ENCODE measurements at places on chromosomes 3 and 15.

GRCh38 chr3:148827585-148827984 lies at the start of gene CPB1:
TSS of gene CPB1 (plus strand) at chr3:148827811. CDS start at chr3:148827824, 13 bp downstream.
- DNase-seq, result no peak

GRCh38 chr3:31762888-31763351 lies 218.1 kb downstream of the OSBPL10 start:
- DNase-seq, result no peak

GRCh38 chr3:135576751-135577150 lies 388.8 kb upstream of the PPP2R3A start:
- no peak for DNase-seq

DNA sequence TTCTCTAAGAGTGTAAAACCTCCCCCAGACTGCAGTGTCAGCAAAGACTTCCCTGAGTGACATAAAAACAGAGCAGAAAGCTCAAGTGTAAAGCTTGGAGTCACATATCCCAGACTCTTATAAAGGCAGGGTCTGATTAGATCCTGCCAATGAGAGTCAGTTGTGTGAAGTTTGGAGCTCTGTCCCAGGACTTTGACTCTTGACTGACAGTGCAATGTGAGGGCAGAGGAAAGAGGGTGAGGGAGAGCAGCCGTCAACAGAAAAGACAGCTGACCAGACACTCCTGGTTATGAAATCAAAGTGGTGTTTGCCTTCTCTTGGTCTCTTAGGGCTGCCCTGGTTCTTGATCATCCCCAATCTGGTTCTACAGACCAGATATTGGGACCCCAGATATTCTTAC lies 393.2 kb downstream of the ERC2 start:
- DNase-seq, result no peak

DNA sequence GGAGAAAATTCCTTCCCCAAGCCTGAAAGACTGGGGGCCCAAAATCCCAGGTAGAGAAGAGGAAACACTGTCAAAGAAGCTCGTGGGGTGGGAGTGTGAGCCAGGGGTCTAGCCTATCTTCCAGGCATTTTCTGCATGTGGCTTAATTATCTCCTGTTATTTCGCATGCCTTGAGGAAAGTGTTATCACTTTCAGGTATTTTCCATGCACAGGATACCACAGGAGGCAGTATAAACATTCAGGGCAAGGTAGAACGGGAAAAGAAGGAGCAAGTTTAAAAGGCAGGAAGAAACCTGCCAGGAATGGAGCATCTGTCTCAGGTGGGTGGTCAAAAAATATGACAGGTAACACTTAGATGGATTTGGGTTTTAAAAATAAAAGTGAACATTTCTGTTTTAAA lies 575.3 kb upstream of the ZNF385D start:
- DNase-seq, result no peak

DNA sequence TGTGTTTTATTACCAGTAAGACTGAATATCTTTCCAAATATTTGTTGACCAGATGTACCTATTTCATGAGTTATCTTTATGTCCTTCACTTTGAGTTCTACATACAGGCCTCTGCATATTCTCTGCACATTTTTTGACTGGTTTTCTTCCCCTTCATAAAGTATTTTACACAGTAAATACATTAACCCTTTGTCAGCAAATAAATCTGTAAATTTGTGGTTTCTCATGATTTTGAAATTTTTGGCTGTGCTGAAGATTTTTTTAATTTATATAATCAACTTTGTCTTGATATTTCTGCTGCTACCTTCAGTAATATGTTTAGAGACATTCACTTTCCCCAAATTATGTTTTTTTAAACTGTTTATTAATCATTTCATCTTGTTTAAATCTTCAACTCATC lies 50.5 kb downstream of the WNT5A start:
- DNase-seq, result no peak

DNA sequence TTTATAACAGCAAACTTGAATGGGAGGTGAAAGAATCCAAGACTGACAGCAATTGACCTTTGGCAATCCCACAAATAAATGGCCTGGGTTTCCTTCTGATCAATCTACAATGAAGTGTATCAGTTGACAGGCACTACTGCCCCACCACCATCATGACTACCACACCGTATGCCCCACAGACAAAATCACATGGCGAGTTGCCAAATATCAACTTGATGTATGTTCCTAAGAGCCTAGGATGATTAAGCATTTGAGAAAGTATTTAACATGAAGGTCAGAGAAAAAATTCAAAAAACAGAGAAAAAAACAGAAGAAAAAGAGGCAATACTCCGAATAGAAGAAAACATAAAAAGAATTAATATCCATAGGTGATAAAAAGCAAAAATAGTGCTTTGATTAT lies 215.9 kb upstream of the STAC start:
- DNase-seq, result no peak

DNA sequence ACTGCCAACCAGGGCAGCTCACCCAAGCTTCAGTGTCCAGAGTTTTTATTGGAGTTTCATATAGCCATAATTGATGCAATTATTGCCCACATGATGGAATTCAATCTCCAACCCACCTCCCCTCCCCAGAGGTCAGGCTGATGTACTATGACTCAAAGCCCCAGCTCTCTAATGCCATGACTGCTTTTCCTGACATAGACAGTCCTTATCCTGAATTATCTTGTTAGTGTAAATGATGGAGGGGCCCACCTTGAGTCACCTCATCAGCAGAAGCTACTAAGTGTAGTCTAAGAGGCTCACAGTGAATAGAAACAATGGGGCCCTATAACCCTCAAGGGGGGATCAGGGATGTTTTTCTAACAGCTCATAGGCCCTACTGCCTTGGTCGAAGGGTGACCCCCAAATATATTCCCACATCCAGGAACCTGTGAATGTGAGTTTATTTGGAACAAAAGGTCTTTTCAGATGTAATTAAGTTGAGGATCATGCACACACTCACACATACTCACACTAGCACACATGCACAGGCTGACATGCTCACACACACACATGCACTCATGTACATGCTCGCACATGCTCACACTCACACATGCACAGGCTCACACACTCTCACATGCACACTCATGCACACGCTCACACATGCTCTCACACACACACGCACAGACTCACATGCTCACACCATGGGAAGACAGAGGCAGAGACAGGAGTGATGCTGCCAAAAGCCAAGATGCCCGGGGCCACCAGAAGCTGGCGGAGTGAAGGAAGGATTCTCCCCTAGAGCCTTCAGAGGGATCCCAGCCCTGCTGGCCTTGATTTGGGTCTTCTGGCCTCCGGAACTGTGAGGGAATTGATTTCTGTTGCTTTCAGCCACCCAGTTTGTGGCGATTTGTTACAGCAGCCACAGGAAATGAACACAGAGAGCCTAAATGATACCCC lies 131.2 kb upstream of the SMAD3 start:
- no peak for DNase-seq

DNA sequence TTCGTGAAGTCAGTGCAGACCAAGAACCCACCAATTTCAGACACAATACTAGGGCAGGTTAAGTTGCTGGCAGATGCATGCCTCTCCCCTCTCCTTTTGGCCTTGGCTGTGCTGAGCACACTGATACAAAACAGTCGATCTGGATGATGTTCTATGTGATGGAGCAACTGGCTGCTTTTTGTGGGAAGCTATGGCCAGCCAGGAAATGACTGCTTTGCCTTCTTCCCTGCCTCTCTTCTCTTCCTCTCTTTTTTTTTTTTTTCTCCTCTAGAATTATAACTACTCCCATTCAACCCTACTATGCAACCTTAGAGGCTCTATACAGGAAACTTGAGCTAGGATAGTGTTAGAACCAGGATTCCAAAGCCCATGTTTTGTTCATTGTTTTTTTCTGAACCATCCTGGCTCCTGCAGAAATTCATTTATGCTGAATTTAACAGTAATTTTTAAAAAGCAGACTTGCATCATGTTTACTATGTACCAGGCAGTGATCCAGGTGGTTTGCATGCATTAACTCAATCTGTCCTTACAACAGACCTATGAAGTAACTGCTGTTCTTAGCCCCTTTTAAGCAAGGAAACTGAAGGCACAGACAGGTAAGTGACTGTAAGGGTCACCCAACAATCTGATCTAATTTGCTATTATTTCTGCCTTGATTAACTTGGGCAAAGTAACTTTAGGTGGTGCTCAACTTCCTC lies 62.9 kb downstream of the PLD1 start:
- DNase-seq, result no peak

DNA sequence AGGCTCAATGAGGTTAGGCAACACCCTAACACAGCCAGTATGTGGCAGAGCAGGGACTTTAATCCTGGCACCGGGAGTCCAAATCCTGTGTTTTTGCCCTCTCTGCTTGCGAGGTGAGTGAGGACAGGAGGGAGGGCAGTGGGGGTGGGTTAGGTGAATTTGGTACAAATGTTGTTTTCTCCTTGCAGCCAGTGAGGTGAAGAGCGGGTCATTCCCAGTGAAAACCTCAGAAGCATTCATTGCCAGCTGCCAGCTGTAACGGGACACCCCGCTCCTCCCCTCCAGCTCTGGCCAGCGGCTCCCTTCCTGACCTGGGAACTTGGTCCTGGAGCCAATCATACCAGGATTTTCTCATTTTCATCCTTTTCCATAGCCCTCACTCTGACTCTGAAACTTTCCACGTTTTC lies 45.7 kb upstream of the RAB6B start:
- DNase-seq, result no peak

GRCh38 chr15:88636050-88636449 lies 2.8 kb upstream of the ISG20 start:
- DNase-seq, result no peak

- no peak for DNase-seq
These were observed 200.6 kb downstream of the MYRIP start for GRCh38 chr3:40009991-40010390.

- DNase-seq, result no peak
These were observed 103.2 kb downstream of the PPP2R3A start for GRCh38 chr3:136068708-136069107.

GRCh38 chr3:111681661-111682426 lies 86.7 kb upstream of the ZBED2 start:
- no peak for DNase-seq

DNA sequence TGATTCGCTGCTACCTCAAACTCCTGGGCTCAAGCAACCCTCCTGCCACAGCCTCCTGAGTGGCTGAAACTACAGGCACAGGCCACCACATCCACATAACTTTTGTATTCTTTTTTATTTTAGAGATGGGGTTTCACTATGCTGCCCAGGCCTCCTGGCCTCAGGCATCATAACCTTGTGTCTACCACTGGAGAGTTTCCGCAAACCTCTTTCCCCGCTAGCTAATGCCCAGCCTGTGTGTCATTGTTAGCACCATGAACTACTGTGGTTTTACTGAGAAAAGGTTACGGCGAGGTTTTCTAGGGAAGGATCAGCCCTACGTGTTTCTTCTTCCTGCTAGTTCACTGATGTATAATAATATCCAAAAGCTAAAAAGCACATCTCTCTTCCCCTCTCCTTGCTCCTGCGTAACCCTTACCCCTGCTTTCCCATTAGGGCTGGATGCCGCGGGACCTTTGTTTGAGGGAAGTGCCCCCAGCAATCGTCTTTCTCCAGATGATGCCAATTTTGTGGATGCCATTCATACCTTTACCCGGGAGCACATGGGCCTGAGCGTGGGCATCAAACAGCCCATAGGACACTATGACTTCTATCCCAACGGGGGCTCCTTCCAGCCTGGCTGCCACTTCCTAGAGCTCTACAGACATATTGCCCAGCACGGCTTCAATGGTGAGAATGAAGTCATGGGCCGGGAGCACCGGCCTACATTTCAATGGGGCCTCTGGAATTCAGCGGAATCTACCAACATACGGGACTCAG lies 113.7 kb downstream of the LIPC start:
- DNase-seq, result no peak

DNA sequence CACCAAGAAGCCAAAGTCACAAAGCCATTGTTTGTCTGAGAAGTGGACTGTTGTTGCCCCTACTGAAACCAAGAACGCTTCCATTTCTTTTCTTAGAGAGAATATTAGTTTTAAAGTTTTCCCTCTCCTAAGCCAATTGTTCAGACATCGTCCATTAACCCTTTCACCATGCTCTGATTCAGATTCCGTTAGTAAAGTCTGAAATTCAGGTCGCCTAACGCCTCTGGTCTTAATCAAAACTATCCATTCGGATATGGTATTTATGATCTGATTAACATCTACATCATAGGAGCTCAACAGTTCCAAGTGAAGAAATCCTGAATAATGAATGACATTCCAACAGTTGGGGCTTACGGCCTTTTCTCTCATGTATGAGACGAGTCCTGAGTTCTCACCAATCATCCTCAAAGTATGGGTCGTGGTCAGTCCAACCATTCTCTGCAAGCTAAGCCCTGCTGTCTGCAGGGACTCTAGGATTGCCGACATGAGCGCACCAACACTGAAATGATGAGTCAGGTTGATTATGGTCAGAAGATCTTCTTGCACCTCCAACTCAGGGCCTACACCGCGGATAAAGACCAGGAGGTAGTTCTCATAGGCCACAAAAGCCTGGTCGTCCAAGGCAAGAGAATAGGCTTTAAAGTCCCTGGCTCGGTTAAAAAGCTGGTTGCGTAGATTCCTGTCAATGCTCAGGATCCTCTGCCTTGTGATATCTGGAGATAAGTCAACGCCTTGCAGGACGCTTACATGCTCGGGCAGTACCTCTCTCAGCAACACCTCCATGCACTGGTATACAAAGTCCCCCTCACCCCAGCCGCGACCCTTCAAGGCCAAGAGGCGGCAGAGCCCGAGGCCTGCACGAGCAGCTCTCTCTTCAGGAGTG lies 767 bp downstream of the EPM2AIP1 start:
- no peak for DNase-seq

DNA sequence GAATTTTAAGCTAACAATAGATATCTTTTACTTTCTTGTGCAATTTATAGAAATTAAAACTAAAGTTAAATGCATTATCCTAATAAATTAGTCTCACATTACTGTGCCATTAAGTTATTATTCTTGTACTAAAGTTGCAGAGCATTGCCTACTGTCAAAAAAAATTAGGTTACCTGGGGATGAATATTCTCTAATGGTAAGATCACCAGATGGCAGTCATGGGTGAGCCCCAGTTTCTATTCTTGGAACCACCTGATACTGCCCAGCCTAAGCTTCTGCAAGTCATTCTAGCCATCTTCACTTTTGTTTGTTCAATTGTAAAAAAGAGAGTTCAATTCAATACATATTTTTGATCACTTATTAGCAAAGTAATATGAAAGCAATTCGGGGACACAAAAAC lies 213.2 kb downstream of the CADM2 start:
- DNase-seq, result no peak

GRCh38 chr3:184546252-184546651 lies 15.3 kb upstream of the EPHB3 start:
- DNase-seq, result no peak

GRCh38 chr3:155435821-155436220 lies 142.3 kb upstream of the STRIT1 start:
- DNase-seq, result no peak

DNA sequence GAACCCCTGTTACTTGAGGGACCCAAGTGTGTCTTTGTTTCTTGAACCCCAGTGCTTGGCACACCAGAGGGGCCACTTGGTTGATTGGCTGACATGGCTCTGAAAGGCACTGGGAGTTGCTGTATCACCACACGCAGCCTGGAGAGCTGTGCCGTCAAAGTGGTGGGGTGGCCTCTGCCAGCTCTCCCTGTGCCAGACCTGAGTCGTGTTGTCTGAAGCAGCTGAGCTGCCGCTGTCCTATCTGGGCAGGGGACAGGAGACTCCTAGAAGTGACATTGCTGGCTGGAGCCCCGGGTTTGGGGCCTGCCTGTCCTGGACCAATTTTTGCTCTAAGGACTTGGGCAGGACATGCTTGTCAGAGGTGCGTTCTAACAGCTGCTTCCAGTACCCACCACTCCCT lies 5.5 kb upstream of the SNX22 start:
- no peak for DNase-seq
